Left lobe of liver (tissue), 2 donors: ENCODE measurements at places on chromosomes 2 and 18. TPM values are rescaled to one million over a fixed set of nuclear protein-coding genes. Genes with fewer than 3 reads are reported as not detected.

DNA sequence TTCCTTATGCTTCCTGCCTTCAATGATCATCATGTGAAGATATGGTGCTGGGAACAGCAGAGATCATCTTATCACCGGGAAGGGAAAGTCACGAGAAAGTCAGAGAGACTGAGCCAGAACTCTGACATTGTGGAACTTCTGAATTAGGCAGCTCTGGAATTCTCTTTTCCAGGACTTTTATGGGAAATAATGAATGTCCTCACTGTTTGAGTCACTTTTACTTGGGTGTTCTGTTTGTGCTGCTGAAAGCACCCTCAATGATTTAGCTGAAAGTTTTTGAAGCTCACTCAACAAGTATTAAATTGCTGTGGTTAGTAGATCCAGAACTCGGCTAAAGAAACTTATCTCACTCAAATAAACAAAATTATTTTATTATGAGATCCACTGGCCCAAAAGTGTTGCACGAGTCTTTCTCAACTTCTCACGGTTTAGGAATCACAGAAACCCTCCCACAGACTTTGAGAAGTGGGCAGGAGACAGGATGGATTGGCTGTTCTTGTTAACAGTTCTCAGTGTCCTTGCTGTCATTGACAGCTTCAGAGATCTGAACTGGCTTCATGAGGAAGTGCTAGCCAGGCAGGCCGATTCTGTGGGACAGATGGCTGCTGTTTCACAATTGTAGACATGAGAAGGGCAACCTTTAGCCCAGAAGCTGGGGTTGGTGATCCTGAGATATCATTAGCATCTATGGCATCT lies 26.4 kb upstream of the ATRAID start:
- peak; percentile 85 for DNase-seq

DNA sequence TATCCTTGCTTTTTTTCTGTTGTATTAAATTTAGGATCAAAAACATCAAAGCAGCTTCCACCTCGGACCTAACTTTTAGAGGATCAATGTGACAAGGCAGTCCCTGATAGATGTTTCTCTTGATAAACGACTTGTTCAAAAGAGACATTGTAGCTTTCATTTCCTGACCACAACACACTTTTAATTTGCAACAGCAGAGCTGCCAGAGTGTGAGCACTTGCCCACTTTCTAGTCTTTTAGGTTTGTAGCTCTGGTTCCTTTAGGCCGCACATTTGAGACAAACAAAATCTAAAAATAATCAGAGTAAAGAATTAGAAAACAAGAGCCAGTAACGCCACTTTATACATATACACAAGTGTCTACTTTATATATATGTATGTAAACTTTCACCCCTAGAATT lies 3.1 kb downstream of the FIGN start:
- DNase-seq, result no peak

- no peak for DNase-seq
Measured at GRCh38 chr2:177395351-177396065, 2.9 kb downstream of the AGPS start.

DOK6 gene
- total RNA-seq, result 2.4 TPM

DNA sequence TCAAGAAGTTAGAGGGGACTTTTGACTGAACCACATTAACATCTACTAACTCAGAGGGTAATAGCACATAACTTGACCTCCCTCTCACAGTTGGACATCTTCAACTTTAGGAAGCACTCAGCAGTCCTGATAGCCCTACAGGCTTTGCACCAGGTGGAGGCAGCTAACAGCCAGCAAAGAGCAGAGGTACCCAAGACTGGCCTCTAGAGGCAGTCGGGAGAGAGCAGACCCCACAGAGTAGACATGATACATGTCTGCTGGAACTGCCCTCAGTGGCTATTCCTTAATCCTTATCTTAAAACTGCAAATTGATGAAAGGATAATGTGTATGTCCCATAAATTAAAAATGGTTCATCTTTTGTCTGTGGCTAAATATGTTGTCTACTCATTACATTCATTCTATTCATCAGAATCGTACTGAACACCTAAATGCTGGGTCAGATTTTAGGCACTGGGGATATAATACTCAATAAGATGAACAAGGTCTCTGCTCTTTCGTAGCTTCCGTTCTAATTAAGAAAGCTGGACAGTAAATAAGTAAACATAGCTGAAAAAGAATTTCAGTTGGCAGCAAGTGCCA lies 49.8 kb downstream of the CAB39 start:
- DNase-seq, result no peak

GRCh38 chr18:9751371-9752031 lies 43.4 kb downstream of the RAB31 start:
- DNase-seq, result no peak

DNA sequence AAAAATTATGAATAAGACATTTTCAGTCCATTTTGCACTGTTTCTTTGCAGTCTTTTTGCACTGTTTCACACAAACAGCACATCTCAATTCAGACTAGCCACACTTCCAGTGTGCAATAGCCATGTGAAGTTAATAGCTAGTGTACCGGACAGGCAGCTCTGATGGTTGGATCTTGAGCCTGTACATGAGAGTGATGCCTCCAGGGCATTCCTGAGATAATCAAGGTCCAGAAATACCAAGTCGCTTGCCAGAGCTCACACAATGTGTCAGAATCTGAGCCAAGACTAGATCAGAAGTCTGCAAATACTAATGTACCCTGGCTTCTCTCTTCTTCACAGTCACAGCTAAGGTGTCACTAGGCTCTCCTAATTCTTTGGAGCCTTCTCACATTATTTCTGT lies 180.2 kb downstream of the OSR1 start:
- DNase-seq, result no peak

DNA sequence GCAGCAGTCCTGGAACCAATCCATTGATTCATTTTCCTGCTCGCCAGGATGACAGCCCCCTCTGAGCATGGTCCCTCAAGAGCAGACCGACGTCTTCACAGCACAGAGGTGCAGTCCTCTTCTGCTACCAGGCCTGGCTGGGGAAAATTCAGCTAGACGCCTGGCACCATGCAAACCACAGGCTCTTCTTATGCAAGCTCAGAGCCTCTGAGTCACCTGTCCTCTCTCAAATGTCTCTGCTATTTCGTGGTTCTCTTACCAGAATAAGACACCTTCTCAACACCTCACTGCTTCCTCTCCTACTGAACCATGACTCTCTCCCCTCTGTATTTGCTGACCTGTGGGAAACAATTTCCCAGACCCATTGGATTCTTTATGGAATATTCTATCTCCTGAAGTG lies 79.8 kb upstream of the CYRIA start:
- DNase-seq, result no peak

GKN2 gene
- not detected for total RNA-seq

ALPI gene
- not detected for total RNA-seq

DNA sequence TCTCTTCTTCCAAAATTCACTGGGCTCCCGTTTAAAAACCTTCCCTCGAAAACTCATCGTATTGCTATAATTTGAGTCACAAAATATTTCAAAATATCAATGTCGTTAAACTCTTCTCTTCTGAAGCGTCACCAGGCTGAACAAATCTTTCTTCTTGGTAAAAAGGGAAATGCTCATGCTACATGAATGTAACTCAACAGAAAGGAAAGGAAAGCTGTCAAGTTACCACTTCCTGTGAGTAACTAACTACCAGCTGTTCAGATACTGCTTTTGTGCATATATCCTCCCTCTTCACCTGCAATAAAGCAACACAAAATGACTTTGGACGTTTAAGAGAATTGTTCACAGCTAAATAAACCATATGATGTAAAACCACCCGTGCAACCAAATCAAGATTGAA lies 95.4 kb downstream of the DOCK10 start:
- no peak for DNase-seq
